ENCODE measurements at places on chromosomes 16 and 17.

GRCh38 chr17:28573966-28574480 is 2.7 kb downstream of the ALDOC start:
- DNase-seq, result no peak

DNA sequence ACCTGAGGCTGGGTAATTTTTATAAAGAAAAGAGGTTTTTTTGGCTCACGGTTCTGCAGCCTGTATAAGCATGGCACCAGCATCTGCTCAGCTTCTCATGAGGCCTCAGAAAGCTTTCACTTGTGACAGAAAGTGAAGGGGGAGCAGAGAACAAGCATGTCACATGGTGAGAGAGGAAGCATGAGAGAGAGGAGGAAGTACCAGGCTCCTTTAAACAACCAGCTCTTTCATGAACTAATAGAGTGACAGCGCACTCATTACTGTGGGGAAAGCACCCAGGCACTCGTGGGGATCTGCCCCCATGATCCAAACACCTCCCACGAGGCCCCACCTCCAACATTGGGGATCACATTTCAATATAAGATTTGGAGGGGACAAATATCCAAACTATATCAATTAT is 86.8 kb downstream of the USP32 start:
- DNase-seq, result peak; percentile 31

GRCh38 chr17:35743626-35744328 is 9.3 kb downstream of the GAS2L2 start:
- DNase-seq, result no peak

- DNase-seq, result no peak
Measured at GRCh38 chr17:4479340-4479981, 19.2 kb upstream of the SPNS2 start.

DNA sequence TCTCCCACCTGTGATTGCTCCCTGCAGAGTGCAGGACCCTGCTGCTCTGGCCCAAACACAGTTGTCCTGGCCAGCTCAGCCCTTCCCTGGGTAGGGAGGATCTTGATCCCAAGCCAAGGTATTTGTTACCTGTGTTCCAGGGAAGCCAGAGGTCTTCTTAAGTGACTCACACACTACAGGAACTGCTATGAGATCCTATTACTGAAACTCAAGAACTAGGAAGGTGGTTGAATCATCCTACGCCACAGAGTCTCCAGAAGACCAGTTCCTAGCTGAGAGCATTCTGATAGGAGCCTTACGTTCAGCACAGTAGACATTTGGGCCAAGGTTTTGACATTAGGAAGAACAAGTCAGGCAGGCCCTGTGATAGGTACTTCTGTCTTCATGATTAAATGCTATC is 12.0 kb downstream of the CHST6 start:
- no peak for DNase-seq

DNA sequence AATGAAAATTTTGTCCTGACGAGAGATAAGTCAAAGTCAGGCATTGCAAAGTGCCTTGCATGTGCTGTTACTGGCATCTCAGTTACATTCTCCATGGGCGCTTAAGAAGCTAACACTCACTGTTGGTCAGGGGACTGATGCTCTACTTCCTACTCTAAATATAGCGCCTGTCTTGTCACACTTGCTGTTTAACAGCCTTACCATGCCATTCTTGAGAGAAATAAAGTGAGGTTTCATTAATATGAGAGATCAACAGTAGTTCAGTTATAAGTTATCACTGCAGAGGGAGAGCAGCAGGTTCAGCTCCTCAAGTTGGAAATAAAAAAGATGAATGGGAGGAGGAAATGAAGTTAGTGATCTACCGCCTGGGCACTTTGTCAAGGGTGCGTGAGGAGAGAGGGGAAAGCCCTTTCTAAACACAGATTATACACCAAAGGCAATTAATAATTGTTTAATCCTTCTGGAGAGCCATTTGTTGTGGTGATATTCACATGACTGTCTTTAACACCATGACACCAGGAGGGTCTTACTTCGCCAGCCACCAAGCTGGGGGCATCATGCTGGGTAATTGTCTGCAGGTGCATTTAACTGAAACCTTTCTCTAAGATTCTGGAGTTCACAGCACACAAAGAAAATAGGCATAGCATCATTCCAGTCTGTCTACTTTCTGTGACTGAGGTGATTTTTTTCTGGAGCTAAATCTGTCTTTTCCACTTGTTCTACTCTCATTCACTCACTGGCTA is 568.7 kb upstream of the HSBP1 start:
- no peak for DNase-seq

- no peak for DNase-seq
Measured at GRCh38 chr17:75084039-75084660, 3.6 kb upstream of the SLC16A5 start.

GRCh38 chr16:54503856-54504219 is 217.3 kb upstream of the IRX3 start:
- no peak for DNase-seq

DNA sequence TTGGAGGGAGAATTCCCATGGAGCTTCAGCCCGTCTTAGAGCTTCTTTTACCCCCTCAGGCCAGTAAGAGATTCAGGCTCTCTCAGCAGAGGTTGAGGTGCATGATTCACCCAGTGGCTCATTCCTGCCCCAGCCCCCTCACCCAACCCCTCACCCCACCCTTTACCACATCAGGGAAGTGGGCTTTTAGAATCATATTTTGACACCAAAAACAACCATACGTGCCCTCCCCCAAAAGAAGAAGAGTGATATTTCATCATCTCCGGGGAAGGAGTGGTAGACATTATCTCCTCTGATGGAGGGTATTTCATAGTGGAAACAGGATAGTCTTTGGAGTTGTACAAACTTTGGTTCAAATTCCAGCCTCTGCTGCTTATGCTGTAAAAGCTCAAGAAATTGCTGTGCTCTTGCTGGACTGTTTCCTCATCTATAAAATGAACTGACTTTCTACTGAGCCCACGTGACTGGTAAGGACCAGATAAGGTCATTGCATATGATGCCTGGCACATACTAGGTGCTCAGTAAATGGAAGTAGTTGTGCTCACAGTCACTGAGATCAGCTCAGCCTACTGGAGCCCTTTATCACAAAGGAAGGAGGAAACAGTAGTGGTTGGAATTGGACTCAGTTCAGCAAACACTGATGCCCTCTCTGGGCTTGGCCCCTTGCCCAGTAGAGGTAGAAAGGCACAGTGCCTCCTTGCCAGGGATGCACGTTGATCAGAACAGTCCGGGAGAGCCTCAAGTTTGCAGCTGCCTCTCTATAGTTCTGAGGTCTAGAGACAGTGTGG is 18.3 kb upstream of the CCL5 start:
- peak; percentile 83 for DNase-seq

DNA sequence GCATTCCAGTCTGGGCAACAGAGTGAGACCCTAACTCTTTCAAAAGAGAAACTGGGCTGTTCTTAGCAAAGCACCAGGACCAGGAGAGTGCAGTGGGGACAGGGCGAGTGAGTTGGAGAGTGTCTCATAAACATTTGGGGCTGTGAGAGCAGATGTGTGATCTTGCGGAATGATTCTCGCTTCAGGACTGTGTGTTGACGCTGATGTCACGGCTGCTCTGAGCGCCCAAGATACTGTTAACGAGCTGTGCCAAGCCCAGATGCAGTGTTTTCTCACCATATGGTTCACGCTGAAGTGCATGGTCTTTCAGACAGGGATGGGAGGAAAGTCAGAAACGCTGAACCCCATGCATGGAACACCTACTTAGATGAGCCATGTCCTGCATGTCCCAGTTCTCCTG is 438.2 kb downstream of the HS3ST4 start:
- no peak for DNase-seq

GRCh38 chr16:84914273-84914672 is 94.5 kb downstream of the CRISPLD2 start:
- DNase-seq, result no peak

DNA sequence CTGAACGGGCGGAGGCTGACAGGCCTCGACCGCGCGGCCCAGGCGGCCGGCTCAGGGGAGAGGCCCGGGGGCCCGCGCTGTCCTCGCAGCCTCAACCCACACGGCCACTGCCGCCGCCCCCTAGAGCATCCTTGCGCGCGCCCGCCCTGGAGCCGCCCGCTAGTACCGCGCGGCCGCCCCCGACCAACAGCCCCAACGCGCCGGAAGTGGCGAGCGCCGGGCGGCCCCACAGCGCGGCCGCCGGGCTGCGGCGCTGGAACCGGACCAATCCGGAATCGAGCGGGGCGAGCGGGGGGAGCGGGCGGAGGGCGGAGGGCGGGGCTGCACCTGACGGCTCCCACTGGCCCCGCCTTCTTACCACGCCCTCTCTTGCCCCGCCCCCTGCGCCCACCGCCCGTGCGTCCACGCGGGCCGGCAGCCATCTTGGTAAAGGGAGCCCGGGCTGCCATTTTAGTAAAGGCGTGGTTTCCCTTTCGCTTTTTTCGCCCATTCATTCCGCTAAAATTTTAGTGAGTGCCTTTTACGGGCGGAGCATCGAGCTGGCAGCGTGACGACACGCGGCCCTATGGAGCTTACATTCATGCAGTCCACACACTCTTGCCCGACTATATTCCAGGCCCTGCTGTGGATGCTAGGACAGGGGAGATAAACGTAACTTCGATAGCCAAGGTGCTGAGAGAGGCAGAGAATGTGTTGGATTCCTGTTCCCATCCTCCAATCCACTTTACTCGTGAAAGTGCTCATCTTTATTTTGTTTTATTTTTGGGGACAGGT is at the start of gene XPO6:
TSS of gene XPO6 (minus strand) at position 208 of the 774 bp plus-strand sequence. CDS start 597 bp downstream, outside the sequence.
- DNase-seq, result peak; percentile 95

GRCh38 chr16:81624760-81625543 is 154.1 kb upstream of the PLCG2 start:
- DNase-seq, result no peak

DNA sequence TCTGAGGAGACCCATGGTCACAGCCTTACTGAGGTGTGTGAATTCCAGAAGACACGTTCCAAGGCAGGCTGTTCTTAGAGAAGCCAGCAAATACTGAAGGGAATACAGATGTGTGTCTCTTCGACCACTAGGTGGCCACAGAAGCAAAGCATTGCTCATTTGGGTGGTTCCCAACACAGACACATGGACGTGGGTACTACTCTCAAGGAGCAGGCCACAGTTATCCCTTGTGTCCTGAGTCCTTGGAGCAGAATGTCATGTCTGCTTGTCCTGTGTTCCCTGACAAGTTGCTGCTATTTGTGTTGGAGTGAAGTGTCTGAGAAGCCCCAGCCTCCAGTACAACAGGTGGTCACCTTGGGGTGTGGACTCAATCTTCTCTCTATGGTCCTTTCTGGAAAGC is 30.3 kb downstream of the HMOX2 start:
- DNase-seq, result peak; percentile 78

DNA sequence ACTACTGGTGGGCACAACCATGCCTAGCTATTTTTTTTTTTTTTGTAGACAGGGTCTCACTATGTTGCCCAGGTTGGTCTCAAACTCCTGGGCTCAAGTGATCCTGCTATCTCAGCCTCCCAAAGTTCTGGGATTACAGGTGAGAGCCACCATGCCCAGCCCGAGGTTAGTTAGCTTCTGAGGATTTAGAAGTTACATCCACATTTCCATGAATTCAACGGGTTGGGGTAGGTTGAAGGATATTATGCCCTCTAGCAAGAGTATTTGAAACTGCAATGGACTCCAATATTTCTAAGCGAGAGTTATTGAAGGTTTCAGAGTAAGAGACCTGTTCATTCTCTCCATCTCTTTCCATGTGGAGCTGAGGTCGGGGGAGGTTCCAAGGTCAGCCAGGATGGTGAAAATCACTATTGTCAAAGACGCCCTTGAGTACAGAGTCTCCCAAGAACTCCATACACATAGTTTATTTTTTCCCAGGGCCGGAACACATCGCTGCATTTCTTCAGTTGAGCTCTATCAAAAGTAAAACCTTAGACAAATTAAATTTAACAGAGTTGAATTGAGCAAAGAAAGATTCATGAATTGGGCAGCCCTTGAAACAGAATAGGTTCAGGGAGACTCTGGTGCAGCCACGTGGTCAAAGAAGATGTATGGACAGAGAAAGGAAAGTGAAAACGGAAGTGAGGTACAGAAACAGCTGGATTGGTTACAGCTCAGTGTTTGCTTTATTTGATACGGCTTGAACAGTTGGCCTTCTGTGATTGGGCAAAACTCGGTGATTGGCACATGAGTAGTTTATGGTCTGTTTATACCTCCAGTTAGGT is 19.0 kb upstream of the ITPRIPL2 start:
- DNase-seq, result no peak

GRCh38 chr16:88697831-88698615 is 8.2 kb downstream of the RNF166 start:
- no peak for DNase-seq

DNA sequence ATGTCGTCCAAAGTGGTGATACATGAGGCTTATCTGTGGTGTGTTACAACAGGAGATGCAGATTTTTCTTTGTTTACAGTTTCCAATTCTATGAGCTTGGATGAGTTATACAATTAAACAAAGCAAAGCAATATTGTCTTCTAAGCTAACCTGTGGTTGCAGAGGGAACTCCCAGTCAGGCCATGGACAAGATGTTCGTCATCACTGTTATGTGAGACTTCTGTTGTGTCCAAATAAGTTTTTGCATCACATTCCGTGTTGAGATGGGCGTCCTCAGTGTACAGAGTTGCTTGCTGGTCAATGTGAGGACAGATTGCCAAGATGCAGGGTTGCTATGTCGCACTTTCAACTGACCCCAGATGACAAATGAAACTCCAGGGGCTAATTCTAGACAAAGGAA is 189.3 kb downstream of the IRF8 start:
- DNase-seq, result no peak

DNA sequence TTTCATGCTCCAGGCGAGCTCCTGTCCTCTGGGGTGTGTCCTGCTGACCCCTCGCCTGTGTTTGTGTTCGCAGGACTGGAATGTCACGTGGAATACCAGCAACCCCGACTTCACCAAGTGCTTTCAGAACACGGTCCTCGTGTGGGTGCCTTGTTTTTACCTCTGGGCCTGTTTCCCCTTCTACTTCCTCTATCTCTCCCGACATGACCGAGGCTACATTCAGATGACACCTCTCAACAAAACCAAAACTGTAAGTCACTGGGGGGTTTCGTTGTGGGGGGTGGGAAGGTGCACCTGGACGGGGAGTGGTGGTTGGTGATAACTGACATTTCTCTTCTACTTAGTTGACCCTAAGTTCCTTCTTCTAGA is 58.3 kb downstream of the ABCC1 start:
- no peak for DNase-seq

GRCh38 chr17:73283841-73284282 is 22.2 kb upstream of the CPSF4L start:
- DNase-seq, result no peak

GRCh38 chr16:75296606-75297005 is 45.2 kb upstream of the BCAR1 start:
- no peak for DNase-seq

- no peak for DNase-seq
Measured at GRCh38 chr17:61928101-61928436, 287 bp upstream of the INTS2 start.
